ENCODE measurements at places on chromosomes 1 and 21. TPM values are rescaled to one million over a fixed set of nuclear protein-coding genes. Genes with fewer than 3 reads are reported as not detected.

Gene CGN
- total RNA-seq, result 19.7 TPM

DNA sequence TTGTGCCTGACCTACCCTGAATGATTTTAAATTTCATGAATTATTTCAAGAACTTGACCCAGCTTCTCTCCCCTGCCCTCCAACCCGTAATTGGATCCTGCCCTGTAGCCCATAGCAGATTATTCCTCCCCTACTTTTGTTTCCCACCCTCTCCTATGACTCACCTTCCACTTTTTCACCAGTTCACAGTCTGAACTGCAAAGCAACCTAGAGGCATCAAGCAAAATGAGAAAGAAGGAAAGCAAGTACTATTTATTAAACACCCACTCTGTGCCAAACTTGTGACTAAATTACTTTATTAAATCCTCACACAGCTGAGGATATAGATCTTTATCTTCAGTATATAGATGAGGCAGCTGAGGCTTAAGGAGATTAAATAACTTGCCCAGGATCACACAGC, 20.7 kb upstream of the IKBKE start:
- no peak for DNase-seq
- H3K4me3 ChIP-seq, result no peak overlapping the region
- peaks cover 12% of the 10 kb centered on the region for H3K4me1 ChIP-seq
- peaks cover 13% of the 10 kb centered on the region for H3K36me3 ChIP-seq
- no peak overlapping the region for H3K27ac ChIP-seq

GRCh38 chr1:225113265-225113664, 183.8 kb downstream of the DNAH14 start:
- no peaks in the 10 kb centered on the region for H3K4me1 ChIP-seq
- H3K27ac ChIP-seq, result no peak overlapping the region
- no peaks in the 10 kb centered on the region for H3K27me3 ChIP-seq
- no peak for DNase-seq

- no peaks in the 10 kb centered on the region for H3K4me1 ChIP-seq
- H3K36me3 ChIP-seq, result peaks cover 6% of the 10 kb centered on the region
- H3K27ac ChIP-seq, result no peak overlapping the region
- no peak for DNase-seq
- H3K27me3 ChIP-seq, result no peaks in the 10 kb centered on the region
- H3K4me3 ChIP-seq, result no peak overlapping the region
Observed at GRCh38 chr1:90919190-90919719, 102.6 kb downstream of the ZNF644 start.
